Hepatocyte (in vitro differentiated cells): ENCODE measurements at places on chromosomes 5 and 9. TPM values are rescaled to one million over a fixed set of nuclear protein-coding genes. Genes with fewer than 3 reads are reported as not detected.
A peak's percentile ranks its signal among the peaks of the same experiment; 100 is the strongest.

DNA sequence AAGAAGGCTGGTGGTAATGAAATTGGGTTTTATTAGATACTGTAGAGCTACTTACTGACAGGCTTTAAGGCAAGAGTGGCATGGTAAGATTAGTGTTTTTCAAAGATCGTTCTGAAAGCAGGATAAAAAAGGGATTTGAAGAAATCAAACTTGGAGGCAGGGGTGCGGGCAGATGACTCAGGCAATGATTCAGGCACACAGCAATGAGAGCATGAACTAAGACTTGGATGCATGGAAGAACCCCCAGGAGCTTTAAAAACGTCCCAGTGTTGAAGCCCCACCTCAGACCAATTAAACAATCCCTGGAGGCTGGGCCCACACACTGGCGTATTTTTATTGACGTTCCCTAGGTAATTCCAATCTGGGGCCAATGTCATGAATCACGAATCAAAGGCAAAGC is 102.5 kb downstream of the SREK1 start:
- DNase-seq: no peak
- no peaks in the 10 kb centered on the region for H3K27me3 ChIP-seq
- no peaks in the 10 kb centered on the region for H3K4me1 ChIP-seq
- no peaks in the 10 kb centered on the region for H3K36me3 ChIP-seq
- no peak overlapping the region for H3K27ac ChIP-seq

- DNase-seq: no peak
- H3K27me3 ChIP-seq: no peaks in the 10 kb centered on the region
- H3K4me3 ChIP-seq: no peak overlapping the region
Measured at GRCh38 chr5:123605822-123606221, 93.8 kb downstream of the CSNK1G3 start.

- DNase-seq: no peak
- H3K27ac ChIP-seq: peak overlapping the region; percentile 8
- H3K4me1 ChIP-seq: no peaks in the 10 kb centered on the region
- no peaks in the 10 kb centered on the region for H3K27me3 ChIP-seq
- H3K36me3 ChIP-seq: no peaks in the 10 kb centered on the region
Measured at GRCh38 chr9:124306098-124306735, 48.5 kb downstream of the NEK6 start.

Gene ZNF454
- polyA plus RNA-seq: not detected in 2 replicates

DNA sequence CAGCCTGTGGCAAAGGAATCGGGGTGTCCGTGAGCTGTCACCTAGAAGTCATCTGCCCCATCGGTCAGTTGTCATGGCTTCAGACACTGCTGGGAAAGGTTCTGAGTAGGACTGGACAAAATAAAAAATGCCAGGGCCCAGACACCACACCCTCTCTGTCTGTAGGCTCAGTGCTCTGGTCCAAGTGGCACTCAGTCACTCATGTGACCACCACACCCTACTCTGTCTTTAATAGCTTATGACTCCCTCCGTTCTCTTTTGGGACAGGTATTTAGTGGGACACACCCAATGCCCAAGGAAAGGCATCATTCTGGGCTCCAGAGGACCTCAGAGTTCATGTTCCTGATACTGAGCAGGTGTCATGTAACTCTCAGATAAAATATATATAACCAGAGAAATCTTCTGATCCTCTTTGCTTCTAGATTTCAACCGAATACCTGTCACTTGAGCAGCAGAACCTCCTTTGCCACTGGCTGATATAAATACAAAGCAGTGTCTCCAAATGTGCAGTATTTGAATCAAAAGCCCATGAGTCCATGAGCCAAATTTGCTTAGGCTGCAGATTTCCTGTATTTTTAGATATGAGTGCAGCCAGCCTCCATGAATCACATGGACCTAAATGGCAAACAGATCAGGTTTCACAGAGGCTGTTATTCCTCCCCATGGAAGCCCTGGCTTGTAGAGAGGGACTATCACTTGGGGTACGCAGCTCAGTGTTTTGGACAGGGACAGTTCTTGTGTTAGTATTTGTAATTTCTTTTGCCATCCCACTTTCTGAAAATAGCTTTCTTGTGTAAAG is 272.0 kb downstream of the ARHGAP26 start:
- H3K4me3 ChIP-seq: no peak overlapping the region
- DNase-seq: no peak
- H3K4me1 ChIP-seq: no peaks in the 10 kb centered on the region
- no peaks in the 10 kb centered on the region for H3K27me3 ChIP-seq
- H3K27ac ChIP-seq: no peak overlapping the region
- H3K36me3 ChIP-seq: no peaks in the 10 kb centered on the region

DNA sequence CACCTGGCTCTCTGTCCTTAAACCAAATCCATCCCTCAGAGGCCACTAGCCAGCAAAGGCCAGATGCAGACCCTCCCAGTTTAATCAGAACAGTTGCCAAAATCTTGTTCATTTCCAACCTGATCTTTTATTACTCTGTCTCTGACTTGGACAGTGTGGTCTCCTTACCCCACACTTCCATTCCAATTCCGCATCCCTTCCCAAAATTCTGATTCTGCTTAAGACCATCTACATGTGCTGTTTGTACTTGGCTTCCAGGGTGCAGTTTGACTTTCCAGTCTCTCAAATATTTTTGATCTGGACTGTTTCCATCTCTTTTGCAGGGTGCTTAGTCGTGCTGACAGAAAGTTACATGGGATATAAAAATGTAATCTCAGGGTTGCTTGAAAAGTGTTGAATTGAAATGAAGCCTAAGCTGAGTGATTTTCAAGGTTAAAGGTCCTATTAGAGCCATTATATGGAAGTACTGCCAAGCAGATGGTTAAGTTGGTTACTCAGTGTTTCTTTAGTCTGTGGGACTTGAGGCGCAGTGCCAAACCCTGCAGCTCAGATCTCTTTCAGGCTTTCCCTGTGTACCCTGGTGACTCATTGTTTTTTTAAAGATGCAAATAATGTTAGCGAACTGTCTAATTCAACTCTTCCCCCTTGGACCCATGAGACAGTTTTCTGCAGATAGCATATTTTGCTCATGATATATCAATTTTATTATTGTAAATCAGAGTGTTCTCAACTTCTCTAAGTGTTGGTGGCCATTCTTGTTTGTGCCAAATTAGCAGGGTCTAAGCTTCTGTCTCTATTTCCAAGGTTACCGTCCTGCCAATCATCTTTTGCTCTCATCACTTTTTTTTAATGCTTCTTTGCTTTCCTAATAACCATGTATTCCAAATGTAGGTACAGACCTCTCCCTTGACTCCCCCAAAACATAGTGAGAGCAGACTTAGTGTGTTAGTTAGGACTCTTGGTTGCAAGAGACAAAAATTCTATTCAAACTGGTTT is 18.2 kb upstream of the DCP2 start:
- H3K27ac ChIP-seq: peak overlapping the region; percentile 31
- no peaks in the 10 kb centered on the region for H3K27me3 ChIP-seq
- peaks cover 13% of the 10 kb centered on the region for H3K4me1 ChIP-seq
- DNase-seq: peak; percentile 61
- no peak overlapping the region for H3K4me3 ChIP-seq

GRCh38 chr5:115810761-115811160 is 5.7 kb downstream of the CDO1 start:
- H3K4me3 ChIP-seq: no peak overlapping the region
- H3K4me1 ChIP-seq: peaks cover 12% of the 10 kb centered on the region
- no peaks in the 10 kb centered on the region for H3K36me3 ChIP-seq
- H3K27me3 ChIP-seq: peaks cover 23% of the 10 kb centered on the region
- no peak for DNase-seq

GRCh38 chr9:135817951-135818717 is 89.2 kb downstream of the CAMSAP1 start:
- no peak overlapping the region for H3K4me3 ChIP-seq
- H3K4me1 ChIP-seq: no peaks in the 10 kb centered on the region
- H3K36me3 ChIP-seq: no peaks in the 10 kb centered on the region
- no peaks in the 10 kb centered on the region for H3K27me3 ChIP-seq

DNA sequence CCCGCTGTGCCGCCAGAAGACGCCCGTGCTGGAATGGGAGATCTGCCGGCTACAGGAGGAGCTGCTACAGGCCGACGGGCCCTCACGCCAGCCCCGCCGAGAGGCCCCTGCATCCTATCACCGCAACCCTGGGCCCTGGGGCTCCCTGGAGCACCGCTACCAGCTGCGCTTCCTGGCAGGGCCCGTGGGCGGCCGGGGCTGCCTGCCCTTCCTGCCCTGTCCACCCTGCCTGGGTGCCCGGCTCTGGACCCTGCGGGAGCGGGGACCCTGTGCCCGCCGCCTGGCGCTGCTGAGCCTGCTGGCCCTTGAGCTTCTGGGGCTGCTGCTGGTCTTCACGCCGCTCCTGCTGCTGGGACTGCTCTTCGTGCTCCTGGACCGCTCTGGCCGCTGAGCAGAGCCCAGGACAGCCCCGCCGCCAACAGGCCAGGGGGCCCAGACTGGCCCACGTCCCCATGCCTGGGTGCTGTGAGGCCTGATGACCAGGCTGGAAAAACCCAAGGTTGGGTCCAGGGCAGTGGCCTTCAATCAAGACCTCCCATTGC is 3.8 kb downstream of the RNF208 start:
- peaks cover 29% of the 10 kb centered on the region for H3K4me1 ChIP-seq
- H3K27me3 ChIP-seq: no peaks in the 10 kb centered on the region
- peak overlapping the region; percentile 82 for H3K27ac ChIP-seq
- H3K36me3 ChIP-seq: no peaks in the 10 kb centered on the region

- H3K27ac ChIP-seq: no peak overlapping the region
- no peak for DNase-seq
- H3K27me3 ChIP-seq: no peaks in the 10 kb centered on the region
- H3K4me1 ChIP-seq: peaks cover 26% of the 10 kb centered on the region
- H3K36me3 ChIP-seq: no peaks in the 10 kb centered on the region
Measured at GRCh38 chr5:138872841-138873465, 2.2 kb downstream of the LRRTM2 start.

Gene NAIF1
- 7.0 and 8.0 TPM in 2 replicates for polyA plus RNA-seq

Gene ANKDD1B
- 0.71 and 2.3 TPM in 2 replicates for polyA plus RNA-seq

Gene CAMK2A
- polyA plus RNA-seq: 1.0 and 1.2 TPM in 2 replicates

Gene HEMGN
- not detected in 2 replicates for polyA plus RNA-seq

Gene AK8
- 2.6 and 4.5 TPM in 2 replicates for polyA plus RNA-seq

DNA sequence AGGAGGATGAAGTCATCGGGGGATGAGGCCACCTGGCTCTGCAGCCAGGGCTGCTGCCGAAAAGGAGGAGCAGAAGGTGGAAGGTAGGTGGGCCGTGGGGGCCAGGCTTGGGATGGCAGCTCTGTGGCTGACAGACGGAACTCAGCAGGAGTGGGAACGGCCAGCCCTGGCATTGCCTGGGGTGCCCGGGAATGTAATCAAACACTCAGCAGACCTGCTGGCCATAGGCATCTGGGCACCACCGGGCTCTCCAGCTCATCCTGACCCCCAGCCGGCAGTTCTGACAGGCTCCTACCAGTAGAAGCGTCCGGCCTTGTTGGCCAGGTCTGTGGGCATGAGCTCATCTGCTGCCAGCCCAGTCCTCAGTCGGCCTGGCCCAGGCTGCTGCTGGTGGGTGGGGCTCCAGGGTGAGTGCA is 4.3 kb upstream of the FAT2 start:
- H3K27me3 ChIP-seq: peaks cover 3% of the 10 kb centered on the region
- H3K27ac ChIP-seq: no peak overlapping the region
- peaks cover 21% of the 10 kb centered on the region for H3K4me1 ChIP-seq
- no peaks in the 10 kb centered on the region for H3K36me3 ChIP-seq

- DNase-seq: no peak
- H3K36me3 ChIP-seq: no peaks in the 10 kb centered on the region
- no peak overlapping the region for H3K27ac ChIP-seq
Measured at GRCh38 chr5:120624021-120624563, 160.0 kb downstream of the PRR16 start.

Gene MAST4
- 13.2 and 15.1 TPM in 2 replicates for polyA plus RNA-seq

GRCh38 chr5:172276214-172276613 is 7.3 kb downstream of the UBTD2 start:
- H3K27me3 ChIP-seq: no peaks in the 10 kb centered on the region
- no peak for DNase-seq
- no peak overlapping the region for H3K27ac ChIP-seq
- no peaks in the 10 kb centered on the region for H3K36me3 ChIP-seq

- peaks cover 34% of the 10 kb centered on the region for H3K4me1 ChIP-seq
- no peak overlapping the region for H3K4me3 ChIP-seq
- no peak for DNase-seq
- H3K27me3 ChIP-seq: no peaks in the 10 kb centered on the region
Measured at GRCh38 chr5:95984287-95984938, 22.8 kb upstream of the ELL2 start.

DNA sequence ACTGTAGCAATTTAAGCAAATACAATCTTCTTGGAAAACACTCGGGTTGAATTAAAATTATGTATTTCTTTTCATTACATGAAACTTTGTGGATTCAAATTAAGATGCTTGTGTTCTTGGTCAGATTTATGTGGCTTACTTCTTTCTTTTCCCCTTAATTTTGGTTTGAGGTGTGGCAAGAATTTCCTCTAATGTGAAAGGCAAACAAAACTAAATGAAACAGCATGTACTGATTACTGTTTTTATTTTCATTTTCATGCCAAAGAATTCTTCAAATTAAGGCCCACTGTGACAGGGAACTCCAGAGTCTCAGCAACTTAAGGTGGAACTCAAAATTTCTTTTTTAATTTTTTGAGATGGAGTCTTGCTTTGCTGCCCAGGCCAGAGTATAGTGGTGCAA is at the start of gene OMD:
Gene OMD, minus strand, starts transcription at position 132 of the 400 bp plus-strand sequence. CDS start 6,913 bp downstream, outside the sequence.
- H3K4me3 ChIP-seq: no peak within 1 kb of the TSS
- H3K27me3 ChIP-seq: no peaks in the 10 kb centered on the region
- H3K27ac ChIP-seq: peak within 1 kb of the TSS; percentile 48
- no peaks in the 10 kb centered on the region for H3K36me3 ChIP-seq

GRCh38 chr5:136816327-136816726 is 451.0 kb upstream of the TRPC7 start:
- H3K27ac ChIP-seq: no peak overlapping the region
- DNase-seq: no peak
- H3K4me1 ChIP-seq: no peaks in the 10 kb centered on the region
- no peak overlapping the region for H3K4me3 ChIP-seq
- no peaks in the 10 kb centered on the region for H3K36me3 ChIP-seq

DNA sequence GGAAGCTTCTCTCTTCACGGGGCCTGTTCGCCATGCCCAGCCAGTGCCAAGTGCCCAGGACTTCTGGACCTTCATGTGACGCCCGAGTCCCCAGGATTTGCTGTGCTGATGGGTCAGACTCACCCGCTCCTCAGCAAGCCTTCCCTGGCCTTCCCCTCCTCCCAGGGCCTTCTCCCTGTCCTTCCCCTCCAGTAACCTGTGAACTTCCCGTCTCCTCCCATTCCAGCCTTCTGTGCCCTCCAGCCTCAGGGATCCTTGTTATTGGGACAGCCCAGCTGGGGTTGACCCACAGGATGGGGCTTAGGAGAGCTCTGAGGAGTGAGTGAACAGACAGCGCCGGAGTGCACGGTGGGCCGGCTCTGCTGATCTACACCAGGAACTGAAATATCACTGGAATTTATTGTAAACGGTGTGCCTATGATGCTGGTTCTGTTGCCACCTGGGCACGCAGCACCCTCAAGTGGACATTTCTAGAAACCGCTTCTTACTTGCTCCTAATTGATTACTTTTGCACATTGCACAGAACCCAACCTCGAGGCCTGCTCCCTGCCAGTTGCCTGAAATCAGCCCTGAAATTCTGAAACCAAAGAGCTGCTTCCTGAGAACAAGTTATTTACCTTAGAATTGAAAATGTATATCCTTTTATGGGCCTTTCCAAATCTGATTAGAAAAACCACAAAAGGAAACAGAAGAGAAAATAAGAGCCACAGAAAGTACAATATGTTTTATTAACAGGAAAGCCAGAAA is 1.5 kb downstream of the SPAAR start:
- peak; percentile 44 for DNase-seq
- H3K4me1 ChIP-seq: peaks cover 47% of the 10 kb centered on the region
- no peaks in the 10 kb centered on the region for H3K36me3 ChIP-seq
- no peaks in the 10 kb centered on the region for H3K27me3 ChIP-seq

Gene NACC2
- polyA plus RNA-seq: 7.1 and 11.0 TPM in 2 replicates
